Left colon (tissue), 2 donors: ENCODE measurements at places on chromosomes 12 and 14. TPM values are rescaled to one million over a fixed set of nuclear protein-coding genes. Genes with fewer than 3 reads are reported as not detected.
A peak's percentile ranks its signal among the peaks of the same experiment; 100 is the strongest.

- DNase-seq: no peak
These were observed 912.2 kb downstream of the FLRT2 start for GRCh38 chr14:86442135-86442534.

GRCh38 chr12:131116468-131117117 is 162.9 kb downstream of the ADGRD1 start:
- DNase-seq: no peak

DNA sequence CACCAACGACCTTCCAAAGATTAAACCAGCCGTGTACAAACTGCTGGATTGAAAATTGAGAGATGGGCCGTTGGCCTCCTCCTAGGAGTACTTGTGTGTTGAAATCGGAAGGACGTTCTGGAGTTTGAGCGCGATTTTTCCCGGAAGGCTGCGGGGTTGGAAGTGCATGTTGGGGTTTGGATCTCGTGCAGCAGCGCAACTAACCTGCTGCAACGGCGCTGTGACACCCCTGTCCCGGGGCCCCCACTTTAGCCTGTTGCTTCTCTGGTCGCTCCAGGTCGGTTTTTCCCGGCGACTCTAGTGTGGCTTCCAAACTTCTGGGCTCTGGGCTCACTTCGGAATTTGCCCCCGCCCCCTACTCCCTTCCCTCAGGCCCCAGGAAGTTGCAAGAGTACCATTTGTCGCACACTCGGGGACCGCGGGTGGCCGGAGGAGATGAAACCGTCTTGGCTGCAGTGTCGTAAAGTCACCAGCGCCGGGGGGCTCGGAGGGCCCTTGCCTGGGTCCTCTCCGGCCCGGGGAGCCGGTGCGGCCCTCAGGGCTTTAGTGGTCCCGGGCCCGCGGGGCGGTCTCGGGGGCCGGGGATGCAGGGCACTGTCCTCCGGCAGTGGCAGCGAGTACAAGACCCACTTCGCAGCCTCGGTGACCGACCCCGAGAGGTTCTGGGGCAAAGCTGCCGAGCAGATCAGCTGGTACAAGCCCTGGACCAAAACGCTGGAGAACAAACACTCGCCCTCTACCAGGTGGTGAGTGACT is at the start of gene ACSS3:
Gene ACSS3 (plus strand): TSS at position 394 of the 756 bp plus-strand sequence. CDS start 42 bp downstream, at position 436.
- peak; percentile 19 for DNase-seq

DNA sequence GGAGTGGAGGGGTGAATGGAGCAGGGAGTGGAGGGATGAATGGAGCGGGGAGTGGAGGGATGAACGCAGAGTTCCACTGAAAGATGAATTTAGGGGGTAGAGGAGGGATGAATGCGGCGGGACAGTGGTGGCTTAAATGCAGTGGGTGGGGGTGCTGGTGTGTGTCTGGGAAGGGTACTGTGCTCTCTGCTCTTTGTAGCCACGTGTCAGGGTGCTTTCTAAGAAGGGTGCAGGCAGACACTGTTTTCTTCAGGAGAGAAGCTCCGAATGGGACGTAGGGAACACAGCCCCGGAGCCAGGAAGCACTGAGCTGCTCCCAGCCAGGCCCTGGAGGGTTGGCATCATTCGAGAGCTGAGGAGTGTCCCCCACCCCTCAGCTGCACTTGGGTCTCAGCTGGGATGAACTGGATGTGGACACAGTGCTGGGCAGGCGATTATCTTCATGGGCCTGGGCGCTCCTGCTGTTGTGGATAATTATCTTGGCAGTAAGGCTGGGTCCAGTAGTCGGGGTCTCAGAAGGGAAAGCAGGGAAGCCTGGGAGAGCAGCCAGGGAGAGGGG is 9.5 kb upstream of the CEP170B start:
- no peak for DNase-seq

GRCh38 chr14:67461341-67461985 is 27.1 kb downstream of the TMEM229B start:
- DNase-seq: no peak

CATSPERB gene
- total RNA-seq: 9.8 TPM

NR1H4 gene
- 30.5 TPM for total RNA-seq
